Stimulated activated CD4-positive, alpha-beta T cell treated with anti-CD3 and anti-CD28 coated beads, Interleukin-4, amount 100 ng/mL, for 4 hours (primary cell): ENCODE measurements at places on chromosomes 7 and 10.

DNA sequence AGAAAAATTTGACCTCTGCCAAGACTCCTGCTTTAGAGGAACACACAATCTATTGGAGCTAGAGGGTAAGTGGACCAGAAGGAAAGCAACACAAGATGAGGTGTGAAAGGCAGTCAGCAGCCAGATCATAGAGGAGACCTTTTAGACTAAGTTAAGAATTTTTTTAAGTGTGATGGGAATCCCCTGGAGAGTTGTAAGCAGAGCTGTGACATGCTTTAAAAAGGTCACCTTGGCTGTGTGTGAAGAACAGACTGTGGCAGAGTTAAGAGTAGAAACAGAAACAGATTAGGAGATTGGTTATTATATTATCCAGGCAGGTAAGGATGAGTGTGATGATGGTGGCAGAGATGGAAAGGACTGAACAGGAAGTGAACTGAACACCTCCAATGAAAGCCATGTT, 23.5 kb downstream of the CPEB3 start:
- no peak for DNase-seq

GRCh38 chr7:130490888-130491804, 739 bp upstream of the MEST start:
- DNase-seq: no peak

DNA sequence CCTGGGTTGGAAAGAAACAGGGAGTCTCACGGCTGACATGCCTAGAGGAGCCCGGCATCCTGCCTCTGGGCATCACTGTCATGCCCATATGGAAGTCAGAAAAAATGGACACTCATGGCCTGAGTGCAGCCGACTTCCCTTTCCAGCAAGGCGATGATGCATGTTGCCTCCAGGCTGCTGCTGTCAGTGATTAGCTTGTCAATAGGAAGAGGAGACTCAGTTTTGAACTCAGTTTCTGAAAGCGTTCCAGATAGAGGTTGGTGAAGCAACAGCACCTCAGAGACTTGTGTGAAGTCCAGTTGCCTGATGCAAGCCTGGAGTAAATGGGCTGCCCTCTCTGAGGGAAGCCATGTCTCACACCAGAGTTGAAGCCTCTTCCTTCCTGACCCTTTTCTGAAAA, 148.4 kb downstream of the TPST1 start:
- no peak for DNase-seq

- no peak for DNase-seq
These were observed 76.5 kb downstream of the JAZF1 start for GRCh38 chr7:28104041-28104541.

DNA sequence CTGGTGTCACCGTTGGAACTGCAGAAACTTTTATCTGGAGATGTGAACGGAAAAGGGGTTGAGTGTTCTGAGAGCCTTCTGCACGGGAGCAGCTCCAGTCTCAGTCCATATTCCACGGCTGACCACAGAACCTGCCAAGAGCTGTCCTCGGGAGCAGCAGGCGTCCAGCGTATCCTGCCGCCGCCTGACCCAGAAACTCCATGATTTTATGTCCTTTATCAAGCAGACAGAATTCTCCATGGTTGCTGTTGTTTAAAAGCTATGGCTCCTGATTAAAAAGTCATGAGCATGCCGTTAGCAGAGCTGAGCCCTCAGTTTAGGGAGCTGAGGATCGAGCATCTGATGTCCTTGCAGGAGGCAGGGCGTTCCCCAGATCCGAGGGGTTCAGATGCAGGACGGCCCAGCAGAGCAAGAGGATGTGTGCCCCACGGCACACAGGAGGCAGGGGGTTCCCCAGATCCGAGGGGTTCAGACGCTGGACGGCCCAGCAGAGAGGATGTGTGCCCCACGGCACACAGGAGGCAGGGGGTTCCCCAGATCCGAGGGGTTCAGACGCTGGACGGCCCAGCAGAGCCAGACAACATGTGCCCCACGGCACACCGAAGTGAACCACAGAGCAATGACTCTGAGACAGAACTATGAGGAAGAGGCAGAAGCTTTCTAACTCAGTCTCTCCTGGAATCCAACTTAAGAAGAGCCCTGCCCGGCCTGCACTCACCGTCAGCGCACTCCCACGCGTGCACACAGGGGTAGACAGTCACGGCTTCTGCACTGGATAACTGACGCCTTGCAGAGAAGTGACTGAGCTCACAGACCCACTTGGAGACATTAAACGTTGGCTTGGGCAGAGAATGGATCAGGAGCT, 96.4 kb downstream of the WDR37 start:
- DNase-seq: no peak

DNA sequence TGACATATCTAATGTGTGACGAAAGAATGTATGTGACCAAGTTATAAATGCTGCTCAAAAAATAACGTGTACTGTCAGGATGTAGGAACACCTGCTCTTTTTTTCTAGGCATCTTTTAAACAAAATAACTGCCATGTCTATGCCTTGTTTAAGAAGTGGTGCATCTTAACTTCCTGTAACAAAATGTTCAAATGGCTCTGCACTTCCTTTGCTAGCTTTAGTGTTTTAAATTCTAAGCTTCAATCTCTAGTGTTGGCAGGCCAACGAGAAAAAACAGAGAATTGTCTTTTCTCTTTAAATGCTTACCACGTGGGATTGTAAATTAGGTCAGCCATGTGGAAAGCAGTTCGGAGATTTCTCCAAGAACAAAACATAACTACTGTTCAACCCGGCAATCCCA, 14.6 kb upstream of the PDSS1 start:
- no peak for DNase-seq

DNA sequence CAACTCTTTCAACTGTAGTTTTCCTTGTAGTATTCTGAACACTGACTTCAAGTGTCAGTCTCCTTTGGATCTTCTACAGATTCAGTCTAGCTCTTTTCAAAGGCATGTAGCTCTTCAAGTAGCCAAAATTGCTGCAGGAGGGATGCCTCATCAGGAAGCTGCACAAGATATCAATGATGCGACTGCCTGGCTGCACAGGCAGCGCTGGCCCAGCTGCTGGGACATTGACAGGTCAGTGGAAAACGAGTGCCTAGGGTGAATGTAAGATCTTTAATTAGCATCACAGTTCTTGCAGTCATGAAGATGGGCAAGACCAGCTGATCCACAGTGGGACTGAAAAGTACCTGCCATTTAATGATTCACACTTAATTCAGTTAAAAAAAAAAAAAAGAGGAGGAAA, 167.6 kb downstream of the ANK3 start:
- DNase-seq: no peak

DNA sequence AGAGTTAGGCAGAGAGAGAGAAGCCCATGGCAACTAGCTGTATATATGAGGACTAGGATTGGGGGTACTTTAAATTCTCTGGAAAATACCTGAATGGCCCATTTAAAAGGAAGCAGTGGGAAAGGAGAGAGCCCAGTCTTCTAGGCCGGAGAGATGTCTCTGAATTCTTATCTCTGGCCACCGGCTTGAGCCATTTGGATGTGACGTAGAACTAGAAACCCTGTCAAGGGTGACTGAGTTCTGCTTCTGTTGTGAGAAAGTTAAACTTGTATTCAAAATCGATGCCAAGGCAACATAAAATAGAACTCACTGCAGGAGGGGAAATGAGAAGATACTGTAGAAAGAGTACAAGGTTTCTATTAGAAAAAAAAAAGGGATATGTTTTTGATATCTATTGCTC, 6.3 kb upstream of the GSTK1 start:
- no peak for DNase-seq

- no peak for DNase-seq
These were observed 59.2 kb downstream of the CHCHD3 start for GRCh38 chr7:133022661-133023060.

- DNase-seq: no peak
These were observed 79.5 kb downstream of the COL13A1 start for GRCh38 chr10:69881202-69881601.

DNA sequence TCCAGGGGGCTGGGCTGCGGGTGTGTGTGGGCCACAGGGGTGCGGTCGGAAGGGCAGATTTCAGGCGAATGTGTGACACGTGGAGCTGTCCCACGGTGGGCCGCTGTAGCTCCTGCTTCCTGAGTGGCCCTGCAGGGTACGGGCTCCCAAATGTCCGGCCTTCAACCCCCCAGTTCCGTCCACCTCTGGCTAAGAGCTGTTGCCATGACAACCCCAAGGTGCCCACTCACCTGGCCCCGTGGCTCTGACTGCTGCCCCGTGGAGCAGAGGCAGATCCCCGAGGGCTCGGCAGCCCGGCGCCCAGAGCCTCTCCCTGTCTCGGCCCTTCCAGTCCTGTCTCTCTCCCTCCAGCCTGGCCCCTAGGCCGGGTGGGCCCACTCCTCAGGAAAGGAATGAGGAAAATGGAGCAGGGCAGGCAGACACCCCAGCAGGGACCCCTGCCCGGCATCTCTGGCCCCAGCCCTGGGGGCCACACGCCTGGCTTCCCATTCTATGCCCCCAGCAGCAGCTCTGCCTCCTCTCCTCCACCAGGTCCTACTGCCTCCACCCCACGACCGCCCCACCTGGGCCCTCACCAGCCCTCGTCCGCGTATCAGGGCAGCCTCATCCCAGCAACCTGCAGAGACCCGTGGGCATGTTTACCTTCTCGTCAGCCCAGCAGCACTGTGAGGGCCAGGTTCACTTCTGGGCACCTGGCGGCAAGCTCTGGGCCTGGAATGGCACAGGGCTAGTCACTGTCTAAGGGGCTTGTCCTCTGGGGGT, 215.6 kb downstream of the ELFN1 start:
- no peak for DNase-seq

DNA sequence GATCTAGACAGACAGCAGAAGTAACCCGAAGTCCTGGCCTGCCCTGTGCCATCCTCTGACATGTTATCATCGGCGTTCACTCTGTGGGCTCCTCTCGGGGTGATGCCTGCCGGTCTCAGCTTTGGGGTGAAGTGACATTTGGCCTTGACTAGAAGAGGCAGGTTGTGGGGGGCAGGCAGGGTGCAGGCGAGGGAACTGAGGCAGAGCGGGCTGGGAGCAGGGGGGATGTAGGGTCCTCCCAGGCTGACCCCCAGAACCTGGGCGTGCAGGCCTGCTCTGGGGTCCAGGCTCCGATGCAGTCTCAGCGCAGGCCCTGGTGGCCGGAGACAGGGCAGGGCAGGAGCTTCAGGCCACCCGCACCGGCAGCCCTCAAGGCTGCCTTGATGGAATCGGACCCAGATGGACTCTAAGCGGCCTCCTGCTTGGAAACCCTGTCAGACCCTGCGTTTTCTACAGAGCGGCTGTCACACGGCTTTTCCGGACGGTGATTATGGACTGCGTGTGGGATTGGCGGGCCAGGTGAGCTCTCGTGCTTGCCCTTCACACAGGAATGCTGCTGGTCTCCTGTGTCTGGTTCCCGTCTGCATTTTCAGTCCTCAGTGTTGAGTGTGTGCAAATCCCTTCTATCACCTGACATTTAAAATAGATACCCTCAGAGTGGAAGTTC, 842 bp upstream of the JAKMIP3 start:
- no peak for DNase-seq

DNA sequence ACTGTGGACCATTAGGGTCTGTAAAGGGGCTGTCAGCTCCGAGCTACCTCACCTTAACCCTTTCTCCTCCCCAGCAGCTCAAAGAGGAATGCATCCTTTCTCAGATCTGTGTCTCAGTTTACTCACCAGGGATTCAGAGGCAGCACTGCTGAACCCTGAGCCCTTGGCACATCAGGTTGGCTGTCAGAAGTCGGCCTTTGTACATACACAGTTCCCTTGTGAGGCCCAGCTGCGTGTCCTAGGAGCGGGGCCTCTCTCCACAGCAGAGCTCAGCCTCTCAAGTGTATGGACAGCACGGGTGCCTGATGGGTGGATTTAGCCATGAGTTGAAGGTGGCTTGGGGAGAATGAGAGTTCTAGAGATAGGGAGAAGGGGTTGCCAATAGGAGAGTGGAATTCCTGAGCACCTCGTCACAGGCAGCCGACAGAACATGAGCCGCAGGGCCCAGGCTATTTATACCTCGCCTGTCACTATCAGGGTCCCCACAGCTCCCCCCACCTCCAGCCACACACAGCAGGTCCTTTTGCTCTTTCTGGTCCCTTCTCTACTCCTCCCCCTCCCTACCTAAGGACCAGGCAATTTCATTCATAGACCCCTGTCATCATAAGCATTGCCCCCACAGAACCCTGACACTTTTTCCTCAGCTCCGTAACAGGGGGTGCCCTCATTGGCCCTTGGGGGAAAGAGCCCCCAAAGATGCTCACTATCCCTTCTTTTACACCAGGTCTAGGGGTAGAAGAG, 2.1 kb upstream of the FLNC start:
- DNase-seq: no peak

DNA sequence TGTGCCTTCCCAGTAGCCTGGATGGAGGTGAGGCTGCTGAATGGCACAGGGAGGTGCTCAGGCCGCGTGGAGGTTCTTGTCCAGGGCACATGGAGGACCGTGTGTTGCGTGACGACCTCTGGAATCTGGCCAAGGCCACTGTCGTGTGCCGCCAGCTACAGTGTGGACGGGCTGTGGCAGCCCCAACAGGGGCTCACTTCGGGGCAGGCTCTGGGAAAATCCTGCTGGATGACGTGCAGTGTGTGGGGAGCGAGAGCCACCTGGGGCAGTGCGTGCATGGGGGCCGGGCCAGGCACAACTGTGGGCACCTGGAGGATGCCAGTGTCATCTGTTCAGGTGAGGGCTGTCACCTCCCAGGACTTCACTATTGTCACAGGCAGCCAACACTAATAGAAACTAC, 50.2 kb upstream of the C10orf120 start:
- no peak for DNase-seq

GRCh38 chr10:30055226-30055662, 4.1 kb downstream of the JCAD start:
- DNase-seq: no peak

- no peak for DNase-seq
These were observed 4.5 kb downstream of the POP7 start for GRCh38 chr7:100710452-100710851.

GRCh38 chr10:131881104-131881880, 19.5 kb upstream of the PPP2R2D start:
- no peak for DNase-seq

DNA sequence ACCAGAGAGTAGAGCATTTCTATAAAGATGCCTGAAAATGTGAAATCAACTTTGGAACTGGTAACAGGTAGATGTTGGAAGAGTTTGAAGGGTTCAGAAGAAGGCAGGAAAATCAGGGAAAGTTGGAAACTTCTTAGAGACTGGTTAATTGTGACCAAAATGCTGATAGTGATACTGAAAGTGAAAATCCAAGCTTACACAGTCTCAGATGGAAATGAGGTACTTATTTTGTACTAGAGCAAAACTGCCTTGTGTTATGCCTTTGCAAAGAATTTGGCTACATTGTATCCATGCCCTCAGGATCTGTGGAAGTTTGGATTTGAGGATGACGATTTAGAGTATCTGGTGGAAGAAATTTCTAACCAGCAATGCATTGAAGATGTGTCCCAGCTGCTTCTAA, 430.6 kb upstream of the KCND2 start:
- no peak for DNase-seq

DNA sequence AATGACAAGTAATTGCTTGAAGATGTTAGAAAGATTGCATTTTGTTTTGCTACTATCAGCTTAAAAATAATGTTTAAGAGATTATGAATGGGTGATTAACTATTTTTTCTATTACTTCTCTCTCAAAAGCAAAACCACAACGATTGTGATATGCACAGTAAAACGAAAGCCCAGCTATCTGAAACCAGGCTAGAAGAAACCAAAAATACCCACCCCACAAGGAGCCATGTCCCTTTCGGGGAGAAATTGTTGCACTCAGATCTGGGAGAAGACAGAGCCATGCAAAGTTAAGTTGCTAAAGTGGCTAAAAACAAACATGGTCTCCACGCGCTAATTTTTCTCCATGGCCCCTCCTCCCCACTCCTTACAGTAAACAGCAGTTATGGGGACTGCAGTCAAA, 173.6 kb downstream of the RPS24 start:
- DNase-seq: no peak

GRCh38 chr10:70884741-70885140, 3.6 kb downstream of the PCBD1 start:
- DNase-seq: no peak
